CD4-positive, alpha-beta T cell treated with Interferon alpha-2 for 1 hour (primary cell): ENCODE measurements at places on chromosomes 3 and 15.
A peak's percentile ranks its signal among the peaks of the same experiment; 100 is the strongest.

DNA sequence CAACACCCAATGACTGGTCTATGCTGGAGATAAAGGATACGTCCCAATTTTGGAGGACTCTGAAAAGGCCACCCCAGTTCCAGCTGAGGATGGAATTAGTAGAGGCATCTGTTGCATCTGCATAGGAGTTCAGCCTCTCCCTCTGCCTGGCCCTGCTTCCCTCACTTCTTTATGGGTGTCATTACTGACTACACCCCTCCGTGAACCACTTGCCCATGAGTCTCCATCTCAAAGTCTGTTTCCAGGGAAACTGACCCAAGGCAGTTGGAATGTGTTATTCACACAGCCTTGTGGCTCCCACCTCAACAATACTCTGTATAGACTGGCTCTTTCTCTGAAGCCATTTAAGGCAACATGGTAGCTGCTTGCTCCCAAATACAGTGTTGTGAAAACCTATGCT lies 21.4 kb upstream of the PCOLCE2 start:
- DNase-seq = no peak

GRCh38 chr3:151225040-151225975 lies 22.3 kb upstream of the GPR171 start:
- peak; percentile 32 for DNase-seq

DNA sequence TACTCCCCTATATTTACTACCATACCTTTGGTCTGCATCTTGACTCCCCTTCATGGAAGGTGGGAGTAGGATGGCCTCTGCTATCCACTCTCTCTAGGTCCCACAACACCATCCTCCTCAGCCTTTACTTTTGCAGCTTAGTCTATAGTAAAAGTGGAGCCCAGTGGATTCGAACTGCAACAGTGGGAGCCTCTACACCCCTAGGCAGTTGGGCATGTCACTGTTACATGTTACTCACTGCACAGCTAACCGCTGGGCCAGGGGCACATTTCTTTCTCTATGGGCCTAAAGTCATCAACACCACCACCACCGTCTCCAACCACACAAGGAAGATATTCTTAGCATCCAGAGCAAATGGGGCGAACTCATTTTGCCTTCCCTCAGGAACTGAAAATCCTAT lies 62.9 kb downstream of the KLF13 start:
- DNase-seq = no peak

GRCh38 chr3:45583021-45583851 lies 11.3 kb upstream of the LIMD1 start:
- DNase-seq = no peak

DNA sequence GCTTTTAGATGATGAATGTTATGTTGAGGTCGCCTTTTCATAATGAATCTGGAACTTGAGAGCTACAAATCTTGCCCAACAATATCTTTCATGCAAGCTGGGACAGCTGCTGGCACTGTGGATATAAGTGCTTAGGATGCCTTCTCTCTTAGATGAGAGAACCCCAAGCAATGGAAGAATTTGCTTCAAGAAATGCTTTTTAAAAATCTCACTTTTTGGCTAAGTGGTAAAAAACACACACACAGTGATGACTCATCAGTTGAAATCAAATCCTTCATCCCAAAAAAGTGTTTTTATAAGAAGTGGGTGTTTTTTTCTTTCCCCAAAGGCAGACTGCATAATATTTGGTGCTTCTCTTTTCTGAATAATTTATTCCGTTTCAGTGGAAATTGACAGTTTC lies 38.4 kb upstream of the GALNT15 start:
- no peak for DNase-seq

DNA sequence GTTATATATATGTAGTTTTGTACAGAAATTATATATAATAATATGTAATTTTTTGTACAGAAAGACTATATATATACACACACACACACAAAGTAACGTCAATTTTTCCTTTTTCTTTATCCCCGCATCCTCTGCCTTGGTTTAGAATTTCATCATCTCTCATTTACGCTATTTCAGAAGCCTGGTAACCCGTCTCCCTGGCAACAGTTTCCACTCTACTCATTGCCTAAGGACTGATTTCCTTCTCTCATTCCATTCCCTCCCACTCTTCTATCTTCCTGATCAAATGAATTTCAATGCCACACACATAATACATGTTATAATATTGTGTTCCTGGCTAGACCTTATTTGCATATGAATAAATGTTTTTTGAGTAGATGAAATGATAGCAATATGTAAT lies 47.8 kb upstream of the NDN start:
- DNase-seq = no peak

- no peak for DNase-seq
These were observed 29.3 kb upstream of the TRAK1 start for GRCh38 chr3:42061713-42062380.

GRCh38 chr3:40097131-40098117 lies 212.1 kb upstream of the EIF1B start:
- DNase-seq = no peak

- DNase-seq = no peak
These were observed 89.8 kb downstream of the SEMA5B start for GRCh38 chr3:122937745-122938144.

DNA sequence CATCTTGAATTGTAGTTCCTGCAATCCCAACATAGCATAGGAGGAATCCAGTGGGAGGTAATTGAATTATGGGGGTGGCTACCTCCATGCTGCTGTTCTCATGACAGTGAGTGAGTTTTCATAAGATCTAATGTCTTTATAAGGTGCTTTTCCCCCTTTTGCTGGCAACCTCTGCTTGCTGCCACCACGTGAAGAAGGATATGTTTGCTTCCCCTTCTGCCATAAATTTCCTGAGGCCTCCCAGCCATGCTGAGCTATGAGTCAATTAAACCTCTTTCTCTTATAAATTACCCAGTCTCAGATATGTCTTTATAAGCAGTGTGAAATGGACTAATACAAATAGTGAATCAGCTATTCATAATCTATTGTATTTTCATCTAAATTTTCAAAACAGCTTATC lies 537.3 kb downstream of the EPHA3 start:
- no peak for DNase-seq

DNA sequence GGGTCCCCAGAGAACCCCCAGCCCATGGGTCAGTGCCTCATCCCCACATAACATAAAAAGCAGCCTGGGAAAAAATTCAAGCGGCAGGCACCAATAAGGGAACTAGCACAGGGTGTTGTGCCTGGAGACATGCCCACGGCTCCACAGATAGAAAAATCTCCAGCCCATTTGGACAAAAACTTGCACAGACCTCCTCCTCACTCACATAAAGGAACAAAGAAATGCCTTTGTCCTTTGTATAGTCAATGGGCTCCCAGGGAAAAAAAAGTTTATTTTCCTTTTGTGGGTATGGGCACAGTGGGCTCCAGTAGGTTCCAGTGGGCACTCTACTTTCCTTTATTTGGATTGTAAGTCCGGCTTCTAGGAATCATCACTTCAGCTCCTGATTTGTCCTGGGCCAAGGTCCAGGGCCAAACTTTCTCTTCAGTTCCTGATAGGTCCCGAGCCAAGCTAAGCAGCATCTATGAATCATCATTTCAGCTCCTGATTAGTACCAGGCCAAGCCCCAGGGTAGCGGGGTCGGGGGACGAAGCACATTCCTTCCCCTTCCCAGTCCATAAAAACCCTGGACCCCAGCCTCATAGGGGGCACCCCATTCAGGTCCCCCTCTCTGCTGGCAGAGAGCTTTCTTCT lies 1.6 kb upstream of the DNAH12 start:
- no peak for DNase-seq

DNA sequence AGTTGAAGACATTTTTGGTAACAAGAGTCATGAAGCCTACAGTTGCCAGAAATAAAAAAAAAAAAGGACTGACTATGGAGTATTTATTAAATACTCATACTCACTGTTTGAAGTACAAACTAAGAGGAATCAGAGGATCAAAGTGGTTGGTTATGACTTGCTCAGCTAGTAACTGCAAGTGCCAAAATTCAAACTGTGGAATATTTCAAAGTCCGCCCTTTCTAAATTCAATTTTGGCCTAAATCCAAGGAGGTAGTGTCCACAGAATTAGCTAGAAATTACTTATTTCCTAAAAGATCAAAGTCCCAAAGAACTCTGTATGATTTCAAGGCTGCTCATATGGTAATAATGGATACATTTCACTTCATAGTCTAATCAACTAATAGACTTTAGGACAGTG lies 274.5 kb downstream of the ZBTB20 start:
- DNase-seq = no peak

GRCh38 chr3:178345944-178346343 lies 190.3 kb upstream of the KCNMB2 start:
- DNase-seq = no peak

DNA sequence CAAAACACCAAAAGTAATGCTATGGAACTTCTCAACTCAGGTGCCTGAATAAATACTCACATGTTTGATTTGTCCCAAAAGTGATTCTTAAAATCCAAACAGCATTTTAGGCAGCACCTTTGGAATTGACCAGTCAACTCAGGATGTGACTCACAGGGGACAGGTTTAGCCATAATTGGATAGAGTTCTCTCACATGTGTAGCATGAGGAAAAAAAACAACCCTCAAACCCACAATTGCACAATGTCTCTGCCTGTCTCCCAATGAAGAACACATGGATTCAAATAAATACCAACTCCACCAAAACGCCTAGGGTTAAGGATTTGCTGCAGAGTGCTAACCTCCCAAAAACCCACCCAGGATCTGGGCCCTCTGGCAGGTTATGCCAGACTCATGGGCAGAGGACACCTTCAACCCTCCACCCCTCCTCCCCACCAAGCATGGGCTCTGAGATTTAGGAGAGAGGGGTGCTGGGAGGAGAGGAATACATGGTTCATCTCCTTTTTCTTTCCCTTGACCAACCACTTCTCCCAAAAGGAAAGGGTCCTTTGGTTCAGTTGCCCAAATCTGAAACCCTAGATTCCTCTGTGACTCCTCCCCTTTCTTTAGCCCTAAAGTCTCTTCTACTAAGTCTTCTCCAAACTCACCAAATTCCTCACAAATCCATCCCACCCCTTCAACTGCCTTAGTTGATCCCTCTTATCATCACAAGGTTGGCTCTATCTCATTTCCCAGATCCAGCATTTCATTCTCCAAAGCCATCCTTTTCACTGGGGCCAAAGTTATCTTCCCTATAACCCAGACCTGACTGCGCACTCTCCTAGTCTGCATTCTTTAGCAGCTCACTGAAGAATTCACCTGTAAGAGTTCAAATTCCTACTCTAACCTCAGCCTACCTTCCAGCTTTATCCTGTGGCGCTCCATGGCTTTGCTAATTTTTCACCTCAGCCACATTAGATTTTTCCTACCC lies 7.7 kb downstream of the RYK start:
- no peak for DNase-seq

DNA sequence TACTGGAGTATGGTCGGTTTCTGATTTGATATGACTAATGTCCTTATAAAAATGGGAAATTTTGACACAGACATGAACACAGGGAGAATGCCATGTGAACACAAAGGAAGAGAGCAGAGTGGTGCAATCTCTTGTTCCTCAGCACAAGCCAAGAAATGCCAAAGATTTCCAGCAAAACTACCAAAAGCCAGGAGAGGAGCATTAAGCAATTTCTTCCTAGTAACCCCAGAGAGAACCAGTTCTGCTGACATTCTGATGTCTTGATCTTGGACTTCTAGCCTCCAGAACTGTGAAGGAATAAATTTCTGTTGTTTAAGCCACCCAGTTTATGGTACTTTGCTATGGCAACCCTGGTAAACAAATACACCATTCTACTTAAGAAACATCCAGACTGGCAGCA lies 227.8 kb upstream of the MRPL3 start:
- DNase-seq = no peak

- DNase-seq = no peak
These were observed 263.8 kb downstream of the LPP start for GRCh38 chr3:188417766-188418165.

- DNase-seq = no peak
These were observed 758 bp upstream of the SNX33 start for GRCh38 chr15:75646944-75647364.
